Cortex of kidney (tissue), 1 donor: ENCODE measurements at places on chromosomes 5 and 9.

DNA sequence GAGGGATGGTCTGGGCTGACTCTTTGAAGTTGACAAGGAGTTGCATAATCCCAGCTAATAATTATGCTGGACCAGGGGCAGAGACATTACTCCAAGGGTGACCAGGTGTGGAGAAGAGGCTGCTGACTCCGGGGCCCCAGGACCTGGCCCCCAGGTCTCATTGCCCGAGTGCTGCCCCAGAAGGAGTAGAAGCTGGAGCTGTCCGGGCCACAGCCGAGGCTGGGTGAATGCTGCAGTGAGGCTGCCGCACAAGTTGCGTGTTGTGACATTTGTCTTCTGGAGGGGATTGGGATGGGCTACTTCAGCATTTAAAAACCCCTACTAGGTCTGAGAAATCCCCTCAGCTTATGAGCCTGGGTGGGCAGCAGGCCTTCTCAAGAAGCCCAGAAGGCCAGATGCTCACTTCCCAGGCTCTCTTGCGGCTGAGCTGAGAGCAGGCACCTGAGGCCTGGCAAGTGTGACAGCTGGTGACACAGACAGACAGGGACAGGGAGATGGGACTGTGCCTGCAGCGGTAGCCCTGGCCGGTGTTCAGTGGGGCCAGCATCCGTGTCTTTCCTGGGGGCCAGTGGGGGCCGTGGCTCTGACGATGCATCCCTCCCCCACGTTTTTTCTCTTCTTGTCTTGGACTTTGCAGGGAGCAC is 122.8 kb downstream of the KCNIP1 start:
- no peak for DNase-seq

- DNase-seq, result no peak
Observed at GRCh38 chr9:23492126-23493002, 333.7 kb downstream of the ELAVL2 start.

GRCh38 chr9:127154390-127155191 is 32.2 kb upstream of the ANGPTL2 start:
- no peak for DNase-seq

DNA sequence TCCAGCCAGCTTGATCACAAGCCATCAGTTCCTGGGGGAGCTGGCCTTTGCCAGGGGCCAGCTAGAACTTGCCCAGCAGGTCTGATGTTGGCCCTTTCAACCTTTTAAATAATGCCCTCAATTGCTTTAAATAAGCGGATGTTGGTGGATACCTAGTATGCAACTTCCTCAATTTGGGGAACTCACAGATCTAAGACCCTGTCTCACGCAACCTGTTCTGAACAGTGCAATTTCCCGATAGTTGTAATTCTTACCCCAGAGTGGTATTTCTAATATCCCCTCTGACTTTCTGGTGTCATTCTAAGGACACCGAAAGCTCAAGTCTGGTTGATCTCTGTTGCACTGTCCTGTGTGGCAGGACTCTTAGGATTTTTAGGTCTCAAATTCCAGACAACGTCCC is 23.1 kb downstream of the GALNT12 start:
- no peak for DNase-seq

- DNase-seq, result no peak
Observed at GRCh38 chr5:16826379-16827125, 109.5 kb downstream of the MYO10 start.

DNA sequence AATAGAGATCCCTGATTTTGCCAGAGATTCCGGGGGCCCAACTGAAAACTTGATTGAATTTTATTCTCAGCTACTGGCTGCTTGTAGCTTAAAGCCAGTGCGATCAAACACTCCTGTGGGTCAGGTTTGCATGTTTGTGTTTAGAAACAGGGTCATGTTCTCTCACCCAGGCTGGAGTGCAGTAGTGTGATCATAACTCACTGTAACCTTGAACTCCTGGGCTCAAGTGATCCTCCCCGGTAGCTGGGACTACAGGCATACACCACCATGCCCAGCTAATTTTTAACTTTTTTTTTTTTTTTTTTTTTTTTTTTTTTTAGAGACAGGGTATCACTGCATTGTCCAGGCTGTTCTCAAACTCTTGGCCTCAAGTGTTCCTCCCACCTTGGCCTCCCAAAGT is 66.6 kb downstream of the LRRC70 start:
- DNase-seq, result no peak

DNA sequence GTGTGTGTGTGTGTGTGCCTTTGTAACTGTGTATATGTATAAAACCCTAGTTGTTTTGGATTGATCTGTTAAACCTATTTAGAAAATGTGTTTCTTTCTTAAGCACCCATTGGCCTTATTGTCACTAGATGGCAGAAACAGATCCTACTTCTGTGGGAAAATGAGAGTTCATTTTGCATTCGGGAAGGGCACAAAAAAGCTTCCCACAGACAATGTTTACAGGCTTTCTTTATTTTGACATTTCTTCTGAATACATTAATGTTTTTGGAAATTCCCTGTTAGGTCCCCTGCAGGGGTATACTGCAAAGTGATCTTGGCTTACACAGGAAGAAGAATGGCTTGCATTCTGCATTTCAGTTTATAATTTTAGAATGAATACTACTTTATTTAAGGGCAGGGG is 481.8 kb upstream of the ARRDC3 start:
- DNase-seq, result no peak

- no peak for DNase-seq
Observed at GRCh38 chr5:13930541-13931171, 13.8 kb downstream of the DNAH5 start.

- no peak for DNase-seq
Observed at GRCh38 chr9:124574534-124575375, 67.6 kb upstream of the NR5A1 start.

- no peak for DNase-seq
Observed at GRCh38 chr9:125992557-125992956, 245.4 kb downstream of the PBX3 start.

DNA sequence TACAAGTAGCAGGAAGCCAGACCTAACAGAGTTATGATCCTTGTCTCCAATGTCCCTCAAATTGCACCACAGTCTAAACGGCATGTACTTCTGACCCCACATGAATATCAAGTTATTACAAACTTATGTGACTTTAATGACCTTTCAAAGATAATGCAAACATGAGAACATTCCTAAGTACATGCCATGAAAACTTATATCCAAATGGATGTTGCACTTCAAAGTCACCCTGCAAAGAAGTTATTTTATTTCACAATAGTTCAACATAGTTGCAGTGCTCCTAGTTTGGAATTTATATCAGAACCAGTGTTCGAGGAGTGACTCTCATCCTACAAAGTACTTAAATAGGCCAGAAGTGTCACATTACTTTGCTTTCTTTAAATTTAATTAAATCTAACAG is 41.2 kb upstream of the ITGA1 start:
- no peak for DNase-seq

DNA sequence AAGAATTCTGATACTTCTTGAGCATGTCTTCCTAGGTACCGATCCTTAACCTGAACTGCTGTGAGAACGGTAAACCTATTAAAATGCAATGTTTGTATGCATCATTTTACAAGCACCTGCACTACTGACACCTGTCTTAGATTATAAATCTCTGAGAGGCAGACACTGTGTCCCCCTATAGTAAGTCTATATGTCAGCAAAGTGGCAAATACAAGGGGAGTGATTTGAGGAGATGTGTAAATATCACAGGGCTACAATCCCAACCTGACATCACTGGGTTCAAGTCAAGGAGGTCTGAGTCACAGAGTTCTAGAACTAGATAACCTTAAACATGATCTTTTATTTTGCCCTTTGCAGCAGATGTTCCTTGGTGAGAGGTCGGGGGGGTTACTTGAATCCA is 64.1 kb downstream of the ANKH start:
- no peak for DNase-seq

GRCh38 chr5:127061956-127062355 is 11.3 kb downstream of the C5orf63 start:
- no peak for DNase-seq

DNA sequence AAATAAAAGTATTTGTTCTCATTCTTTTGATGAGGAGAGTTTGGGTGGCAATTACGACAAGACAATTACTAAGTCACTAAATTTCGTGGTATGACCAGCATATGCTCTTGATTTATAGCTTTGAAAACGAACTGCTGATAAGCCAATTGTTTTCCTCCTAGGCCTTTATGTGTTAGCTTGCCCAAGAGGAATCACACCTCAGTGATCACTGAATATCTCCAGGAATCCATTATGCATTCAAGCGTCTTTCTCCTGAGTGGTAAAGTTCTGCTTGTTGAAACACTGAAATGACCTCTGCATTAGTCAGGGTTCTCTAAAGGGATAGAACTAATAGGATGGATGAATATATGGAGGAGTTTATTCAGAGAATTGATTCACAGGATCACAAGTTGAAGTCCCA is 677.7 kb upstream of the MEF2C start:
- DNase-seq, result no peak

- DNase-seq, result no peak
Observed at GRCh38 chr5:112713206-112713605, 24.5 kb upstream of the APC start.

GRCh38 chr5:150540615-150541396 is 32.9 kb downstream of the NDST1 start:
- no peak for DNase-seq

DNA sequence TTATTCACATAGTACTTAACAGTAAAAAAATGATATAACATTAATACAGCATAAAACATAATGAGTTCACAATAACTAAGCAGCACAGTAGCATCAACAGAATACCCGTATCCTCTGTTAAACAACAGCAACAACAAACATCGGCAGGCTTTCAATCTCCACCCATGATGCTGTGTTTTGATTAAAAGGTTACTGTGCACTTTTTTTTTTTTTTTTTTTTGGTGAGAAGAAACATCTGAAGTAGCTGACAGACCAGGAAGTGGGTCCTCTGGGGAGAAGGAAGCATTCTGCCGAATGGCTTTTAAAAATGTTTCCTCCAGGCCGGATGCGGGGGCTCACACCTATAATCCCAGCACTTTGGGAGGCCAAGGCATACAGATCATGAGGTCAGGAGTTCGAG is 282.3 kb downstream of the EPB41L4A start:
- no peak for DNase-seq

DNA sequence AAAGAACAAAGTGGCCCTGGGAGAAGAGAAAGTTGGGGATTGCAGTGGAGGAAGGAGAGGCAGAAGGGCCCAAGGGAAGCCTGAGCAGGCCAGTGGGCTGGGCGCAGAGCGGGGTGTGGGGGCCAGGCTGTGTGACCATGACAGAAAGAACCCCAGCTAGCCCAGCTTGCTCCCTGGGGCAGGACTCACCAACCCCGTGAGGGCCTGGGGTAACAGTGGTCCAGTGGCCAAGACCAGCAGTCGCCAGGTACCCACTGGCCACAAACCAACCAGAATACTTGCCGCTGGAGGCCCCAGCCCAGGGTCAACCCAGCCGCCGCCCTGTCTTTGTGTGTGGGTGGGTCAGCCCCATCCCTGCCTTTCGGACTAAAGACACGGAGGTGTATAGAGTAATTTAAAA is 146.5 kb downstream of the CACNA1B start:
- no peak for DNase-seq

- no peak for DNase-seq
Observed at GRCh38 chr5:1105350-1106265, 6.3 kb downstream of the SLC12A7 start.

DNA sequence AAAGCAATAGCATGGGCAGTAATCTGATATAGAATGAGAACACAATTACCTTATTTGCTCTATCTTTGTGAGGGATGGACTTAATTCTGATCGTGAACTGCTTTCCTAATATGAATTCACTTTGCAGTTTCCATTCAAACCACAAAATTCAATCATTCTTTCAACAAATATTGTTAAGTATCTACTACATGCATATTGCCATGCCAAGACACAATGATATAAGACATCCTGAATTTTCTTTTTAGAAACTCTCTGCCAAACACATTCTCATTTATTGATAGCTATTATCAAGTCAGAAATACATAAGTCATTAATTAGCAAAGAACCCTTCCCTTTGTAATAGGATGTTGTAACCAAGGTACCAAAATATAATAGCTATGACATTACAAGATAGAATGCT is 121.6 kb upstream of the TARS1 start:
- DNase-seq, result no peak

DNA sequence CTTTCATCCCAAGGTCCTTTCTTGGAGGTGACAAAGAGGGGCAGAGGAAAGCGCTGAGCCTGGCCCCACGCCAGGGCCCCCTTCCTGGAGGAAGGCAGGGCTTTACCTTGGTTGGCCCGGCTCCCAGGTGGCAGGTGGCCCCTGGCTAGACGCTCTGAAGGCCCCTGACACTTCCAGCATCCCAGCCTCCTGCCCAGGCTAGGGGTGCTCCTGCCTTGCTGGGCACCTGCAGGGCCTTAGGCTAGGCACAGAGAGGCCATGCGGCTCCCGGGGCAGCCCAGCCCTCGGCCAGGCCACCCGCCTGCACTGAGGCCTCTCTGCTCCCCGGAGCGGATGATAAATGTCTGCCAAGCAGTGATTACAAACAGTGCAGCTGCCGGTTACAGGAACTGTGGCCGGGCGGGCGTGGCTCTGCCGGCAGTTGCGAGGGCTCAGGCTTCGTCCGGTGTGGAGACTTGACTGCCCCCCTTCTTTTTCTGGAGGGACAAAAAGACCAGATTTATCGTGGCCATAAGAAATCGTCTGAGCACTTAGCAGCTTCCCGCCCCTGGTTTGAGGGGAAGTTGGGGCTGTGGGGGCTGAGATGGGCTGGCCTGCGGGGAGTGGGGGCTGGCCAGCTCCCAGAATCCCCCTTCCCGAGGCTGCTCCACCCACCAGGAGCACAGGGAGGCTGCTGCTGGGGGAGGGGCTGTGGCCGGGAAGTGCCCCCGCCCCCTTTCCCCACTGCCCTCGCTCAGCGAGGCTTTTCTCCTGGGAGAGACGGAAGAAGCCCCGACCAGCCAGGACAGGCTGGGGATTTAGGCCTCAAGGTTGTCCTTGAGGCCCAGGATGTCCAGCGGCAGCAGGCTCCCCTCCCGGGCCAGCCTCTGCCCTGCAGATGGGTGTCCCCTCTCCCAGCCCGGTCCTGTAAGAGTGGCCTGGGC is 31.6 kb upstream of the UBAC1 start:
- DNase-seq, result no peak

- no peak for DNase-seq
Observed at GRCh38 chr9:83706676-83707517, 861 bp downstream of the UBQLN1 start.

- no peak for DNase-seq
Observed at GRCh38 chr9:136886610-136887597, 588 bp downstream of the TRAF2 start.

DNA sequence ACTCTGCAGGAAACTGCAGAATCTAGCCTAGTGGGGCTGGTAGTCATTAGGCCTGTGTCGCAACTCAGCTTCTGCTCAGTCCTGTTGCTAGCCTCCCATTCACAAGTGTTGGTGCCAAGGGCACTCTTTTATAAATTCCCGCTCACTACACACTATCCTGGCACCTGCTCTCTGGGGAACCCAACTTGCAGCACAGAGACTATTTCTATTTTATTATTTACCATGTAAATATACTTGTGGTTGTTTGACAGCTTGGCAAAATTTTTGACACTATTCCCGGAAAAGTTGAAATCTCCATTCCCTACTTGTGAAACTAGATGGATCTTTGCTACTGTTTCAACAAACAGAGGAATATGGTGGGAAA is 20.4 kb upstream of the SMC2 start:
- DNase-seq, result no peak
